ENCODE measurements at places on chromosomes 5 and 9.
A peak's percentile ranks its signal among the peaks of the same experiment; 100 is the strongest.

- DNase-seq = no peak
These were observed 124.5 kb upstream of the FST start for GRCh38 chr5:53355931-53356330.

DNA sequence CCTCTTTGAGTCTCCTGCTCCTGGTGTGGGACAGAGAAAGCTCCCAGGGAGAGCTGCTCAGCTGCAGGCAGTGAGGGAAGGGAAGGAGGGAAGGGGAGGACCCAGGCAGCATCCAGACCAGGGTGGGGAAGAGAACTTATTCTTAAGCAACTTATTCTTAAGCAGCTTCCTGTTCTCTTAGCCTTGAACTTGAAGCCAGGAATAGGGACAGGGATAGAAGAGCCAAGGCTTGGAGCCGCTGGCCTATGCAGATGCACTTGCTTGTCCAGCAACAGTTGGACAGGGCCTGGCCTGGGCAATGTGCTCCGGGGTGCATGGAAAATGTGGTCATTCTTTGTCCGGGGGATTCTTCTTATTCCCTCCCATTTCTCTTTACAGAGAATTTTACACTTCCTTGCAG lies 31.4 kb upstream of the SPTLC1 start:
- no peak for DNase-seq

DNA sequence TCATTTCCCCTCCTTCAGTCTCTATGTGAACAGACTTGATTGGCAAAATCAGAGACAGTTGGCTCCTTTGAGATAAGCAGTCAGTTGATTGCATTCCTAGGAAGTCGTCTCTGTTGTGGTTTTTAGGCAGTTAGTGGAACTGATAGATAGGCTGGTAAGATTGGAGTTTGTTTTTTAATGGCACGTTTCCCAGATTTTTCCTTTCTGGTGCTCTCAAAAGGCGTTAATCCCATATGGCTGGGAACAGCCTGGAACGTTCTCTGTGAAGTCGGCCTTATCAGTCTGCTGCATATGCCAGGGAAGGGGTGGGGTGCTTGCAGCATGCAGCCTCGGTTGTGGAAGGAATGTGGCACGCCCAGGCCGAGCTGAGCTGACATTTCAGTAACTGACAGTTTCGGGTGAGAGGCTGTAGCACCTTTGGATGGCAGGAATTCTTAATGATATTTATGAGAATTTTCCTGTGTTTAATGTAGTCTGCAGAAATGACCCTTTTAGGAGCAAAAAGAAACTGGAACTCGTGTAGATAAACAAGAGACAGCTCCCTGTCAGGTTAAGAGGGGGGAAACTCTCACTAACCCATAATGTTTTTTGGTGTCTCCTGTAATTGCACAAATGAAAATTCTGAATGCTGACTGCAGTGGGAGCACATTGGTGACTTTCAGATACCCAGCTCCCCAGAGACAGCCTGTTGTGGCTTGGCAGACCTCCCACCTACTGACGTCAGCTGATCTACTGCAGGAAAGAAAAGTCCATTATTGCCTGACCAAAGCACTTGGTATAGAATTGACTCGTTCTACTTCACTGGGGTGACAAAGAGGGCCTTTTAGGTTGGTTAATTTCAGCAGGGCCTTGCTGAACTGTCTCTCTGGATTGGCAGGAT lies 6.3 kb downstream of the SPTAN1 start:
- DNase-seq = peak; percentile 58

DNA sequence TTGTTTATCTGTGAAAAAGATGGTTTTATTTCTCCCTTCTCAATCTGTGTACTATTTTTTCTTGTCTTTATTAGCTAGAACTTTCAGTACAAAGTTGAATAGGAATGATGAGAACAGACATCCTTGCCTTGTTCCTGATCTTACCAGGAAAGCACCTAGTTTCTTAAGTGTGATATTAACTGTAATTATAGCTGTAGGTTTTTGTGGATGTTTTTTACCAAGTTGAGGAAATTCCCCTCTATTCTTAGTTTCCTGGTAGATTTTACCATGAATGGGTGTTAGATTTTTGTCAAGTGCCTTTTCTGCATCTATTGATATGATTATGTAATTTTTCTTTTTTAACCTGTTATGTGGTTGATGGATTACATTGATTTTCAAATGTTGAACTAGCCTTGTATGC lies 68.7 kb downstream of the KCNN2 start:
- DNase-seq = no peak

DNA sequence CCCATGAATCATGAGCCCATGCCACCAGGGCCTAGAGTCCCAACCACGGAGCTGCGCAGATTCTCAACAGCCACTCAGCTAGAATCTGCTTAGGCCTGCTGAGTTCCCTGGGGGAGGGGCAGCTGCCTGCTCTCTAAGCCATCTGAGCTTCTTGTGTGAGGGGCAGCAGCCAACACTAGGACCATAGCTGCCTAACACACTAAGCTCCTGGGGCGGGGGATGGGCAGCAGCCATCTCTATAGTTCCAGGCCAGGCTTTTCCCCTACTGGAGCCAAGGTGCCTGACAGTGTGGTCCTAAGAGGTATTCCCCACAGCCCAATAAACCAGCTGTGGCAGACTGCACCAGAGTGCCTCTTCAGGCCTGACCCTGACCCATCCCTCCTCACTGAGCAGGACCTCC lies 255.9 kb upstream of the ACO1 start:
- DNase-seq = no peak
